Activated naive CD8-positive, alpha-beta T cell treated with anti-CD3 and anti-CD28 coated beads, Interleukin-2, amount 50 U/mL, for 16 hours (primary cell): ENCODE measurements at places on chromosomes 12 and 14.

DNA sequence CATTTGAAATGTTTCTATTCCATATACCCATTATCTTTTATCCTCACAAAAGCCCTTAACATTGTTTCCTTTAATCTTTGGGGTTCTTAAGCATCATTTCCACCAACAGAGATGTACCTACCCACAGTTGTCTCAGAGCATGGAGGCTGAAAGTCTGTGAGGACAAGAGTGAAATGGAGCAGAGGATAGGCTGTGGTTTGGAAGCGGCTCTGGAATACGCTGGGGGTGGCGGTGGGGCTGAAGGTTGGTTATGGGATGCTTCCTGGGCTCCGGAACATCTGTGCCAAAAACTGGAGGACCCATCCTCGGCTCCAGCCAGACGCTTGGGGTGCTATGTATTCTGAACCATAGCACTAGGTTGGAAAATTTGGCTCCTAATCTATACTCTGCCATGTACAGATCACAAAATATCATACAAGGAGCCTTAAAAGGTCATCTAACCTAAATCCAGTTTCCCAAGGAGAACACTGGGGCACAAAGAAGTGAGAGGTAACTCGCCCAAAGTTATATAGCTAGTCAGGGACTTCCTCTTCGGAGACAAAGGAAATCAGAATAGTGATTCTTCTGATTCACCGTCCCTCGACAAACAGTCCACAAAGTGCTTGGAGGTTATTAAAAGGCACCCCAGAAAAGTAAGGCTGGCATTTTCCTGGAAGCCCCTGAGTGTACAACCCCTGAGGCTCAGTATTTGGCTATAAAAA is 2.5 kb downstream of the PPP1R3E start:
- no peak for DNase-seq

GRCh38 chr12:90281154-90281868 is 572.7 kb upstream of the ATP2B1 start:
- no peak for DNase-seq

DNA sequence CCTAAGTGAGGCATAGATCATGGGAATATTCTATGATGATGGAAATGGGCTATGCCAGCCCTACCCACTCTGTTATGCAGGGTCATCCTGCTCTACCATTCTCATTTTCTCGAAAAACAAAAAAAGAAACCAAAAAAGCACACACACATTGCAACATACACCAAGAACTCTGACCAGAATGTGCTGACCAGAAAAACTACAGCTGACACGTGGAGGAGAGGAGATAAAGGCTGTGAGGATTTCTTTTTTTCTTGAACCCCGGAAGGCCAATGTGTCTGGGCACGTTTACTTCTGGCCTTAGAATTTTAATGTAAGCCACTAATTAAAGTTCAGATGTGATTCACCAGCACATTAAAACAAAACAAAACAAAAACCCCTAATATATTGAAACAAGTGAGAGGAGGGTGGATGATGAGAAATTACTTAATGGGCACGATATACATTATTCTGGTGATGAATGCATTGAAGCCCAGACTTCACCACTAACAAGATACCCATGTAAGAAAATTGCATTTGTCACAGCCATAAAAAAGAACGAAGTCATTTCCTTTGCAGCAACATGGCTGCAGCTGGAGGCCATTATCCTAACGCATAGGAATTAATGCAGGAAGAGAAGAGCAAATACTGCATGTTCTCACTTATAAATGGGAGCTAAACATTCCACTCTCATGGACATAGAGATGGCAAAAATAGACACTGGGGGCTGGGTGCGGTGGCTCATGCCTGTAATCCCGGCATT is 66.3 kb upstream of the PLEKHG3 start:
- no peak for DNase-seq

DNA sequence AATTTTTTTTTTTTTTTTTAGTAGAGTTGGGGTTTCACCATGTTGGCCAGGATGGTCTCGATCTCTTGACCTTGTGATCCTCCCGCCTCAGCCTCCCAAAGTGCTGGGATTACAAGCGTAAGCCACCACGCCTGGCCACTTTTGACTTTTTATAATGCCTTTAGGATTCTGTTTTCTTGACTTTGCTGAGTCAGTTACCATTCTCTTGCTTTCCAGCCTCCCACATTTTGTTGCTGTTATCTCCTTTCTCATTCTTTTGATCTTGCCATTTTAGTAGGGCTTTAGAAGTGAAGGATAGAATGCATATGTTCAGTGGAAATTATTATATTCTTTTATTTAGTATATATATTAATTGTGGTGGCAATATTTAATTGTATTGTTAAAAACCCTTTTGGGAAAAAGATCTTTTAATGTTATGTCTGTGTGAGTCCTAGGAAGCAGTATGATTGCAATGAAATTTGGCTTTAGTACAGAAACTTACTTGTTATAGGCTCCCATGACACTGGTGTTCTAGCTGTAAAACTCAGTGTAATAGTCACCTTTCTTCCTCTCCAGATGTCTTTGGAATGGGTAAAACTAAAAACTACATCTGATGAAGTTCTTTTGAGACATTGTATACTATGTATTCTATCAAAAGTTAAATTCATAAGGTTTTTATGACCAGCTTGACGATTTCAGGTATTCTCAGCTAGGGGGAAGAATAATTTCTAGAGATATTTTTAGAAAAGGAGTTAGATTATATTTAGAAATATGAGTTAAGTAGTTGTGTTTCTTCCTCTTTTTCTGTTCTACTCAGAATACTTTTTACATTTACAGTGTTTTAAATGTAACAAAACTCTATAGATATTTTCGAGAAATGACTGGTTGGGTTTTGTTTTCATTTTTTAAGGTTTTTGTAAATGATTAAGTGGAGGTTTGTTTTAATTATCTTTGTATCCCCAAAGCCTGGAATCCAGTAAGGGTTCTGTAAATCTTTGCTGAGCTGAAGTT is 74.7 kb downstream of the APAF1 start:
- no peak for DNase-seq

DNA sequence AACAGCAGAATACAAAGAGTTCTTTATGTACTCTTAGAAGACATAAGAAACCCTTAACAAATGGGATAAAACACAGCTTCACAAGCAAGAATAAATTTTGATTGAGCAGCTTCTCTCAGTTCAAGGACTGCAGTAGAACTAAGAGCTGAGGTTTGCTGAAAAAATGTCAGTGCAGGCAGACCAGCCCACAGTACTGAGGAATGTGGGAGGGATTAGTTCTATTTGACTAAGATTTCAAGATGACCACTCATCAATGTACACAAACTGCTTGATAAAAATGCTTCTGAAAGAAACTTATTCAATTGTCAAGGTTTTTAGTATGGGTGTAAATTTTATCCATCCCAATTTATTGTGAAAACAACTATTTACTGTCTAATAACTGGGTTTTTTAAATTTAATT is 138.4 kb downstream of the SEC23A start:
- DNase-seq: no peak

DNA sequence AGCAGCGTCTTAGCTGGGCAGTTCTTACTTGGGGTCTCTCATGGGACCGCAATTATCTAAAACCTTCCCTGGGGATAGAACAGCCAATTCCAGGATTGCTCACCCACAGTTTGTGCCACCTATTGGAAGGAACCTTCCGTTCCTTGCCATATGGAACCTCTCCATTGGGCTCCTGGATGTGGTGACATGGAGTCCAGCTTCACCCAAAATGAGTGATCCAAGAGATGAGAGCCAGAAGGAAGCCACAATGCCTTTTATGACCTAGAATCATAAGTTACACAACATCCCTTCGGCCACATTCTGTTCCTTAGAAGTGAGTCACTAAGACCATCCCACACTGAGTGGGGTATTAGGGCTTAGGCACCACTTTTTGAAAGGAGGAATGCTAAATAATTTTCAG is 164.4 kb downstream of the FBXL14 start:
- no peak for DNase-seq

- no peak for DNase-seq
These were observed 26.0 kb downstream of the LRP6 start for GRCh38 chr12:12240662-12241340.

GRCh38 chr12:78062786-78063185 is 232.1 kb downstream of the NAV3 start:
- no peak for DNase-seq

DNA sequence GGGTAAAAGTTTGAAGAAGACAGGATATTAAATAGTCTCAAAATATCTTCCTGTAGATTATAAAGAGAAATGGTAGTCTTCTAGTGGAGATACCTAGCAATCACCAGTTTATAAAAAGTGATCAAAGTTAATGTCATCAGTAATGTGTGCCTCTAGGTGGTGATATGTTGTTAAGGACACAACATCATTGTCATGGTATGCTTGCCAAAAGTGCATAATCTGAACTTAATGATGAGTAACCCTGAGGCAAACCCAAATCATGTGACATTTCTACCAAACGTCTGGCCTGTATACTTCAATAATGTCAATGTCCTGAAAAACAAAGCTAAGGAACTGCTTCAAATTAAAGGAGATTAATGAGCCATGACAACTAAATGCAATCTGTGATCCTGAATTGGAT is 214.7 kb downstream of the PHLDA1 start:
- no peak for DNase-seq

GRCh38 chr12:43210485-43211192 is 341.4 kb downstream of the ADAMTS20 start:
- DNase-seq: no peak

DNA sequence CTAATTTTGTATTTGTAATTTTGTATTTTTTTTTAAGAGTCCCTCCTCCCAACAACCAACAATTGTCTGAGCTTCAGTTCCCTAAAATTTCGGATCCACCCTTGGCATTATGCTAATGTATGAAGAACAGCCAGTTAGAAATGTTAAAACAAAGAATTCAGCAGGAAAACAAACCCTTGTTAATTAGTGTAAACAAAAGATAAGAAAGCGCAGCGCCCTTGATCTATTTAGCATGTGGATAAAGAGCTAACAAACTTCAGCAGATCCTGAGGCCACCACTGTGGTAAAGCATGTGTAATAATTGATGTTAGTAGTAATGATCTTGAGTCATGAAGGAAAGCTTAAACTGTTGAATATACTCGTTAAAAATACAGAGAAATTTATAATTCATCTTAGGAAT is 199.8 kb downstream of the TMX1 start:
- DNase-seq: no peak

DNA sequence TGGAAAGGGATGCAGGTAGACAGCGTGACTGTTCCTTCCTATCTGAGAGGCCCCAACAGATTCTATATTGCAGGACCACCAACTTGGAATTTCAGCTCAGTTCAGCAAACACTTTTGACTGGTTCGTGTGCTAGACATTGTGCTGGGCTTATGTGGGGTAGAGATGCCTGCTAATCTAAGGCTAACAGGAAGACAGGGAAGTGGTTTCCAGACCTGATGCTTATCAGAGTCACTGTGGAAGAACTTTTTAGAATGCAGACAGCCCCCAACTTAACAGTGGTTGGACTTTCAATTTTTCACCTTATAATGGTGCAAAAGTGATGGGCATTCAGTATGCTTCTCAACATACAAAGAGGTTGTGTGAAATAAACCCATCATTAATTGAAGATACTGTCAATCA is 32.2 kb downstream of the NTF3 start:
- DNase-seq: no peak

DNA sequence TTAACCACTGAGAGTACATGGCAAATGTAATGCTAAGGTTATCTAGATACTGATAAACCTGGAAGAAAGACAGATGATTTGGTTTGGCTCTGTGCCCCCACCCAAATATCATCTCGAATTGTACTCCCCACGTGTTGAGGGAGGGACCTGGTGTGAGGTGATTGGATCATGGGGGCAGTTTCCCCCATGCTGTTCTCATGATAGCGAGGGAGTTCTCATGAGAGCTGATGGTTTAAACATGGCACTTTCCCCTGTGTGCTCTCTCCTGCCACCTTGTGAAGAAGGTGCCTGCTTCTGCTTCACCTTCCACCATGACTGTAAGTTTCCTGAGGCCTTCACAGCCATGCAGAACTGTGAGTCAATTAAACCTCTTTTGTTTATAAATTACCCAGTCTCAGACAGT is 14.2 kb downstream of the NOXRED1 start:
- no peak for DNase-seq

GRCh38 chr12:66449531-66449930 is 147.2 kb downstream of the HELB start:
- DNase-seq: no peak

DNA sequence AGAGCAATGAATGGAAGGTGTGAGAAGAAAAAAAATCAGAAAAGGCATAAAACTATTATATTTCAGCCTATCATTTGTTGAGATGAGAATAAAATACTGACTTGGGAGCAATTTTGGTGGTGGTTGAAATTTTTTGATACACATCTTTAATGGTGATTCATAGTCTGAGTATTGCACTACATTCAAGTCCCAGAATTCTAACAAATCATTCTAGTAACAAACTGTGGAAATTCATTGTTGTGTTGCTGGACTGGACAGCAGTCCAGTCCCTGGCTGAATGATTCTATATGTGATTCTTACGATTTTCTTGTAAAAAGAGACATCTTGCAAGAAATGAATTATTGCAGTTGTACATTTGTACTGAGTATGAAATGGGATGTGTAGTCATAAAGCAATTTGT is 268.6 kb downstream of the TRHDE start:
- no peak for DNase-seq

DNA sequence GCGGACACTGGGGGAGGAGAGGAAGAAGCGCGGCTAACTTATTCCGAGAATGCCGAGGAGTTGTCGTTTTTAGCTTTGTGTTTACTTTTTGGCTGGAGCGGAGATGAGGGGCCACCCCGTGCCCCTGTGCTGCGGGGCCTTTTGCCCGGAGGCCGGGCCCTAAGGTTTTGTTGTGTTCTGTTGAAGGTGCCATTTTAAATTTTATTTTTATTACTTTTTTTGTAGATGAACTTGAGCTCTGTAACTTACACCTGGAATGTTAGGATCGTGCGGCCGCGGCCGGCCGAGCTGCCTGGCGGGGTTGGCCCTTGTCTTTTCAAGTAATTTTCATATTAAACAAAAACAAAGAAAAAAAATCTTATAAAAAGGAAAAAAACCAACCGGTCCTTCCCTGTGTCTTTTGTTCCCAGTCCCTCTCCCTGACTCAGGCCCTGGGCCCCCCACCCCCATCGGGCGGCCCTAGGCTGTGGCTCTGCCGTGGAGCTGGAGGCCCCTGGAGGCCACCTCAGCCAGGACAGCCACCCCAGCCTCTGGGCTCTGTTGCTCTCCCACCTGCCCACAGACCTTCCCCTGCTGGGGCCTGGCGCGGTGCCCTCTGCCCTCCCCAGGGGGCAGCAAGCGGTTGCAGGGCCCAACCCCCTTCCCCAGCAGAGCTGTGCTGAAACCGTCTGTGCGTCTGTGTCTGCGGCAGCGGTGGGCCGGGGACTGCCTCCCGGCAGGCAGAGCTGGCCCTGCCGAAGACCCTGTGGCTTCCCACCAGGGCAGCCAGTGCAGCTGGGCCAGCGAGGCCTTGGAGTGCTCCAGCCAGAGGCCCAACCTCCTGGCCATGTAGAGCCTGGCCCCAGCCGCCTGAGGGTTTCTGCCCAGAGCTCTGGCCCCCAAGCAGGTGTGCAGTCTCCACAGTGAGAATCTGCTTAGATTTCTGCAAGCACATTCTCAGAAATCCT is 4.0 kb upstream of the CRIP2 start:
- no peak for DNase-seq

GRCh38 chr14:59101476-59101875 is 87.0 kb upstream of the DAAM1 start:
- no peak for DNase-seq
